ENCODE measurements at places on chromosomes 2 and 18.
A peak's percentile ranks its signal among the peaks of the same experiment; 100 is the strongest.

GRCh38 chr18:61606068-61606660 is 272.9 kb downstream of the CDH20 start:
- no peaks in the 10 kb centered on the region for H3K27me3 ChIP-seq
- no peaks in the 10 kb centered on the region for H3K36me3 ChIP-seq
- no peak for DNase-seq
- H3K4me3 ChIP-seq, result peak overlapping the region; percentile 24

- no peaks in the 10 kb centered on the region for H3K36me3 ChIP-seq
- H3K4me1 ChIP-seq, result no peaks in the 10 kb centered on the region
- DNase-seq, result no peak
- H3K27me3 ChIP-seq, result no peaks in the 10 kb centered on the region
Measured at GRCh38 chr18:75341267-75341666, 86.2 kb downstream of the SMIM21 start.

- H3K36me3 ChIP-seq, result no peaks in the 10 kb centered on the region
- no peak overlapping the region for H3K4me3 ChIP-seq
- H3K27ac ChIP-seq, result no peak overlapping the region
Measured at GRCh38 chr2:64179582-64180321, 35.5 kb upstream of the PELI1 start.

GRCh38 chr2:64338910-64339500 is 115.0 kb upstream of the LGALSL start:
- DNase-seq, result no peak
- no peak overlapping the region for H3K27ac ChIP-seq
- H3K27me3 ChIP-seq, result no peaks in the 10 kb centered on the region
- H3K4me1 ChIP-seq, result no peaks in the 10 kb centered on the region
- no peak overlapping the region for H3K4me3 ChIP-seq

DNA sequence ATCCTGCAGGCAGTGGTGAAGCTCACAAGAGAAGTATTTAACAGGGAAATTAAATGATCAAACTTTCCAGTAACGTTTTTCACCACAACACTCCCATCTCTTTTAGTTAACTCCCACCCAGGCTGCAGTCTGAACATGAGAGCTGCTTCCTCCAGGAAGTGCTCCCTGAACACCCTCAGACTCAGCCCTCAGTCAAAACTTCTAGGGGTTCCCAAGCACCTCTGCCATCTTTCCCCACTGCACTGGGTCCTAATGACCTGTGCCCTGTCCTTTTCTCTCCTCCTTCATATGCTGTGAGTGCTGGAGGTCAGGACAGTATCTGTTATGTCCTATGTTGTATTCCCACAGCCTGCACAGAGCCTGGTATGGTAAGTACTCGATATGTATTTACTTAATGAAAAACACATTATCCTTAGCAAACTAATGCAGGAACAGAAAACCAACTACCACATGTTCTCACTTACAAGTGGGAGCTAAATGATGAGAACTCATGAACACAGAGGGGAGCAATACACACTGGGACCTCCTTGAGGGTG is 49.2 kb upstream of the ASPRV1 start:
- no peak for DNase-seq
- peak overlapping the region; percentile 73 for H3K27ac ChIP-seq
- H3K27me3 ChIP-seq, result no peaks in the 10 kb centered on the region
- peaks cover 8% of the 10 kb centered on the region for H3K4me1 ChIP-seq
- H3K4me3 ChIP-seq, result no peak overlapping the region

- H3K4me1 ChIP-seq, result no peaks in the 10 kb centered on the region
- DNase-seq, result no peak
- H3K27ac ChIP-seq, result no peak overlapping the region
- H3K36me3 ChIP-seq, result no peaks in the 10 kb centered on the region
Measured at GRCh38 chr2:195838002-195838401, 181.0 kb downstream of the SLC39A10 start.

All from stomach (tissue), 19 donors.